ENCODE measurements at places on chromosomes 1 and 21. TPM values are rescaled to one million over a fixed set of nuclear protein-coding genes. Genes with fewer than 3 reads are reported as not detected.

The SH2D2A gene
- 6.0 TPM for total RNA-seq

The PTGFRN gene
- 32.4 TPM for total RNA-seq

The CACNA1S gene
- total RNA-seq = not detected

The PPM1J gene
- 0.90 TPM for total RNA-seq

The VHLL gene
- not detected for total RNA-seq

The RGS8 gene
- not detected for total RNA-seq

The PDZK1 gene
- not detected for total RNA-seq

The RASSF5 gene
- total RNA-seq = 0.77 TPM

The SPRR2A gene
- not detected for total RNA-seq

The SPATA45 gene
- total RNA-seq = not detected

The PTAFR gene
- total RNA-seq = 2.7 TPM

The CNR2 gene
- not detected for total RNA-seq

The SERPINC1 gene
- not detected for total RNA-seq

The CXADR gene
- 24.1 TPM for total RNA-seq

The CD1B gene
- total RNA-seq = not detected

The PDC gene
- not detected for total RNA-seq

The ATP1A2 gene
- total RNA-seq = 10.2 TPM

The SLC5A9 gene
- total RNA-seq = 0.21 TPM

The TTLL7 gene
- total RNA-seq = 61.0 TPM

The WLS gene
- 102 TPM for total RNA-seq

The CFHR2 gene
- total RNA-seq = not detected
